Vein endothelial cell (primary cell): ENCODE measurements at places on chromosomes 1 and 21. TPM values are rescaled to one million over a fixed set of nuclear protein-coding genes. Genes with fewer than 3 reads are reported as not detected.

Gene SLAMF1
- not detected in 2 replicates for total RNA-seq

Gene RAB7B
- 0.10 TPM in 1 of 2 replicates, not detected in the other for total RNA-seq

Gene NUP210L
- under 0.01 and 0.10 TPM in 2 replicates for total RNA-seq

Gene IL20
- not detected in 2 replicates for total RNA-seq

Gene KIF17
- 11.8 and 14.7 TPM in 2 replicates for total RNA-seq

Gene RIMKLA
- total RNA-seq, result under 0.01 TPM in 1 of 2 replicates, not detected in the other

Gene CPT2
- total RNA-seq, result 14.2 and 16.3 TPM in 2 replicates

Gene PRR9
- not detected in 2 replicates for total RNA-seq

Gene VASH2
- total RNA-seq, result under 0.01 and 0.10 TPM in 2 replicates

Gene PWP2
- total RNA-seq, result 4.9 and 26.2 TPM in 2 replicates

Gene TFF2
- total RNA-seq, result not detected in 2 replicates

Gene SMAP2
- total RNA-seq, result 7.8 and 10.5 TPM in 2 replicates

Gene HSD3B1
- total RNA-seq, result not detected in 2 replicates

Gene OR10J1
- total RNA-seq, result not detected in 2 replicates

Gene SPATA46
- total RNA-seq, result not detected in 2 replicates

Gene IVNS1ABP
- 59.8 and 87.7 TPM in 2 replicates for total RNA-seq

Gene DNALI1
- total RNA-seq, result 1.5 and 2.3 TPM in 2 replicates

Gene DHRS3
- total RNA-seq, result 65.2 and 126 TPM in 2 replicates

Gene NHLH1
- total RNA-seq, result 0.19 and 0.33 TPM in 2 replicates
